Hematopoietic multipotent progenitor cell treated with erythropoietin and hydrocortisone succinate and interleukin-3 and kit ligand, for 6 days (in vitro differentiated cells): ENCODE measurements at places on chromosomes 2 and 18.

DNA sequence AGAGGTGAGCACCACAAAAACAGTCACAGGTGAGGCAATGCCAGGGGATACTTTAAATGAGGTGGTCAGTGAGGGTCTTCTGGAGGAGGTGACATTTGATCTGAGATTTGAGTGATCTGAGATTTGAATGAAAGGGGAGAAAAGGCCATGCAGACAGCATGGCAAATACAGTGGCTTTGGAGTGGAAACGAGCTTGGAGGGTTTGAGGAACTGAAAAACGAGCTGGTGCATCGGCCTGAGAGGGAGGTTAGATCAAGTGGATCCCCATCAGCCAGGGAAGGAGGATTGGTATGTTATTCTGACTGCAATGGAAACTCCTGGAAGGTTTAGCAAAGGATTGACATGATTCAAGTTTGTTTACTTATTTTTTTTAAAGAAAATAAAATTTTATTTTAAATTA, 245.1 kb downstream of the KCNS3 start:
- no peak for DNase-seq

DNA sequence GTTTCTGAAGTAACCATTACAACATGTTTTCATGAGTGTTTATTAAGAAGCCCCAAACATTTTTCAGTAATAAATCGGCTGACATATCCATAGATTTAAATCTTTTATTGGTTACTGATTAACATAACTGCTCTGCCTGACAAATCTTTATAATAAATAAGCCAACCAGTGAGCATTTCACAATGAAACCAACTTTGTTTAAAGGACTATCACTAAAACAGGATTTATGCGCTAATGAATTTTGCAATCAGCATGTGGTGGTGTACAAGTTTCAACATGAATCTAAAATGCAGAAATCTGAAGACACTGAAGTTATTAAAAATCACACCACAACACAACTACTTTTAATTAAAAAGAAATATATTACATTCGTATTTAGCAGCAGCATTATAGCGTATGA, 166.7 kb downstream of the MEIS1 start:
- no peak for DNase-seq

DNA sequence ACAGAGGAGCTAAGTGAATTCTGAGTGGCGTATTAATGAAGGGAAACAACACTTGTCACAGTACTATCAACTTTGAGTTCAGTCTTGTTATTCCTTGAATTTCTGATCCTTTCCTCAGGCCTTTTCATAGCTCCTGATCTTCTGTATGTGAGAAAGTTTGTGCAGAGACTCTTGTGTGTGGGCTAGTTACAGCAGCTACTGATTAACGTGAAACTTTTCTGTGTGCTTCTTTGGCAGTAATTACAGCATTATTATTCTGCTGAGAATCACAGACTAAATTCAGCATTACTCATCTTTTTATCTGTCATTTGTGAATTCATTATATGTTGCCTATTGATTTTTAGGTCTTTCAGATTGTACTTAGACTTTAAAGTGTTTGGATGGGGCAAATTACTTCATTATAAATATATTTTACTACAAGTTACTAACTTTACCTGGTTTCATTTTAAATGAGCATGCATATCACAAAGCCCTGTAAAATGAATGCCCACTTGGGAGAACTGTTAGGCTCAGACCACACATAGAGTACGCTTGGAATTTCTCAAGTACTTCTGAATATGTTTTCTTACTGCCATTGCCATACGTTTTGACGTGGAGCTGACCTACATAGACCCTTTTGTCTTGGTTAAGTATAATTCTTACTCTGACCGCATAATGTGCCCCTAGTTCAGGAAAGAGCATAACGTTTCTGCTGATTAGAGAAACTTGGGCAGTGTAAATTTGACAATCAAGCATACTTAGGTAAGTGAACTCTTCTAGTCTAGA, 36.2 kb downstream of the CREB1 start:
- DNase-seq: no peak

DNA sequence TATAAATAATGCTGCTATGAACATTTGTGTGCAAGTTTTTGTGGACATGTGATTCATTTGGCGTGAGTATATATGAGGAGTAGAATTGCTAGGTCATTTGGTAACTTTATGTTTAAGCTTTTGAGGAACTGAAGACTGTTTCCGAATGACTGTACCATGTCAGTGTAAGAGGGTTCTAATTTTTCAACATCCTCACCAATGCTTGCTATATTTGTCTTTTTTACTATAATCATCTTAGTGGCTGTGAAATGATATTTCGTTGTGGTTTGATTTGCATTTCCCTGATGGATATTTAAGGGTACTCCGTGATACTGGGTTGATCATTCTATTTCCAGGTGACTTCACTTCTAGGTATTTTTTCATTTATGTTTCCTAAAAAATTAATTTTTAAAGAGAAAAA, 241.1 kb downstream of the BCL2 start:
- DNase-seq: no peak

GRCh38 chr18:36078751-36079529, 11.6 kb upstream of the RPRD1A start:
- no peak for DNase-seq

DNA sequence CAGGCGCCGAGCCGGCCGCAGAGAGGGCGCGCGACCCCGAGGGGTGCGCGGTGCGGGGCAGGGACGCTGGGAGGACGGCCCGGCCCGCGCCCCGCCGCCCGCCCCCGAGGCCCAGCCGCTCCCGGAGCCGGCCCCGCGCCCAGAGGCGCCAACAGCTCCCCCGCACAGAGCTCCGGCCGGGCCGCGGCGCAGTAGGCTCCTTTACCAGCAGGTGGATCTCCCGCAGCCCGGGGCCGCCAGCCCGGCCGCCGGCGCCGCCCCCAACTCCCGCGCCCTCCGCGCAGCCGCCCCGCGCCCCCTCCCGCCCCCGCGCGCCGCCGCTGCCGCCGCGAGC, 258 bp downstream of the MGAT4A start:
- DNase-seq: peak; percentile 54

GRCh38 chr18:39455285-39455684, 1889.7 kb upstream of the CELF4 start:
- peak; percentile 27 for DNase-seq

DNA sequence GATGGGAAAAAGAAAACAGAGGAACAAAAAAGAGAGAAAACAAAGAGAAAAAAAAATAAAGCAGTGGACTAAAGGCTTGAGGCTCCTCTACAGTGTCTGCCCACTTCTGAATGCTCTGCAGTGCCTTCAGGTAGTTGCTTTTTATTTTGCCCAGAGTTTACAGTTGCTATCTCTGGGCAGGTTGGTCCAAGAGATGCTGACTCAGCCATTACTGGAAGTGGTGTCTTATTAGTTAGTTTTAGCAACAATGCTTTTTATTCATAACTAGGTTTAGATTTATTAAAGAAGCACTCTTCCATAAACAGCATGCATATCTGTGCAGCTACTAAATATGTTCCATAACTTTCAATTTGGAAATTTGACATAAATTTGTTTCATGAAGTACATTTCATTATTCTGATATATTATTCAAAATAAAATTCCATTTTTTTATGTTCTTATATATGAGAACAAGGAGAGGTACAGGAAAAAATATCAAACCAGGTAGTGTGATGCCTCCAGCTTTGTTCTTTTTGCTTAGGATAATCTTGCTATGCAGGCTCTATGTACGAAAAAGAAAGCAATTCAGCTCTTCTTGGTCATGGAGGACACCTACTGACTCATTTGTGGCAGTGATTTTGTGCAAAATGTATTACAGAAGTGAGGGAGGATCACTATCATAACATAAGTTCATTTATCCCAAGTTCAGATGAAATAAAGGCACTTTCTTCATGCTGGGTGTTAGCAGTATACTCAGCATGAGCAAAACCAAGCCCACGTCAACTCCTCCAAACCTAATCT, 69.5 kb downstream of the RPIA start:
- DNase-seq: no peak

GRCh38 chr2:66587216-66587615, 152.3 kb downstream of the MEIS1 start:
- DNase-seq: peak; percentile 16
